ENCODE measurements at places on chromosomes 16 and 17. TPM values are rescaled to one million over a fixed set of nuclear protein-coding genes. Genes with fewer than 3 reads are reported as not detected.

CCL16 gene
- not detected for total RNA-seq

ZNF385C gene
- total RNA-seq, result 4.0 TPM

DNA sequence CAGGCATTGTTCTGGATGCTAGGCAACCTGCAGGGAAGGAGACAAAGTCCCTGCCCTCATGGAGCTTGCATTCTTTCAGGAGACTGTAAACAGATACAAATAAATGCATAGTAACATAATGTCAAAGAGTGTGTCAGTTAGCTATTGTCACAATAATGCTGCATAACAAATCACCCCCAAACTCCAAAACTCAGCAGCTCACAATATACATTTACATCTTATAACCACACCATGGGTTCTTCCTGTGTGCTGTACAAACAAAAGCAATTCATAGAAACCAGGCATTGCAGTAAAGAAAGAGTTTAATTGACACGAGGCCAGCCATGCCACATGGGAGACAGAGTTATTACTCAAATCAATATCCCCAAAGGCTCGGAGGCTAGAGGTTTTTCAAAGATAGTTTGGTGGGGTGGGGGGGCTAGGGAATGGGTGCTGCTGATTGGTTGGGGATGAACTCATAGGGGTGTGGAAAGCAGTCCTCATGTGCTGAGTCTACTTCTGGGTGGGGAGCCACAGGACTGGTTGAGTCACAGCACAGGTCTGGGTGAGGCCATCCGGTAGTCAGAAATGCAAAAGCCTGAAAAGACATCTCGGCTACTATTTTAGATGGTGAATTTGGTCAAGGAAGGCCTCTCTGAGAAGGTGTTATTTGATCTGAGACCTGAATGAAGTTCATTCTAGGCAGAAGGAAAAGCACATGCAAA, 79.0 kb downstream of the GPRC5B start:
- DNase-seq, result peak; percentile 21

GRCh38 chr17:57388131-57388725, 131.9 kb downstream of the MSI2 start:
- no peak for DNase-seq

- no peak for DNase-seq
These were observed 791 bp upstream of the PLD6 start for GRCh38 chr17:17206913-17207335.

DNA sequence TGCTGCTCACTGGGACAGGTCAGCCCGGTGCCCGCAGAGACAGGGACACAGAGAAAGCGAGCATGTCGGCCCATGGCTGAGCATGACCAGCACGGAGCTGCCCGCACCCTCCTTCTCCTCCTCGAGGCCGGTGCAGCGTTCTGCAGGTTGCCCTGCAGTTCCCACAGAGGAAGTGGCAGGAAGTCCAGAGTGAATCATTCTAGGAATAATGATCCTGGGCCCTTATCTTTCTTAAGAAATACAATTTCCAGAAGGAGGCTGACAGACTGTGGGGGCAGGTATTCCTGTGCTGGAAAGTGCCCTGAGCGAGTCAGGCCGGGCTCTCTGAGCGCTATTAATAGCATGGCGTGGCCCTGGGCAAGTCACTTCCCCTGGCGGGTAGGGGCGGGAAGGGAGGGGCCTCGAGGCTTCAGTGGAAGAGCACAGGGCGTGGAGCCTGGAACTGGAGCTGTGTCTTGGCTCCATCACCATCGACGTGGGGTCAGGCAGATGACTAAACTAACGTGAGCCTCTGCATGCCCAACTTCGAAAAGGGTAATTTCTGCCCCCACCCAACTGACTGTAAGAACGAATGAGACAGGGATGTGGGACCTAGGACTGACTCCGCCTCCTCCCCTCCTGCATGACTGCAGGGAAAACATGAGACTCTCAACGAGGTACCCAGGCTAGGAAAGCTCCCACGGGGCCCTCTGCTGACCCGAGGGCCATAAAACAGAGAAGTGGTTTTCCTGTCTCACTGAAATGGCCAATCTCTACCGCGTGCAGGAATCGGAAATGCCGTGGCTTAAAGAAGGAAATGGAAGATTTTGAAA, 9.8 kb downstream of the TMEM204 start:
- peak; percentile 45 for DNase-seq
